ENCODE measurements at places on chromosomes 1 and 21.
A peak's percentile ranks its signal among the peaks of the same experiment; 100 is the strongest.

DNA sequence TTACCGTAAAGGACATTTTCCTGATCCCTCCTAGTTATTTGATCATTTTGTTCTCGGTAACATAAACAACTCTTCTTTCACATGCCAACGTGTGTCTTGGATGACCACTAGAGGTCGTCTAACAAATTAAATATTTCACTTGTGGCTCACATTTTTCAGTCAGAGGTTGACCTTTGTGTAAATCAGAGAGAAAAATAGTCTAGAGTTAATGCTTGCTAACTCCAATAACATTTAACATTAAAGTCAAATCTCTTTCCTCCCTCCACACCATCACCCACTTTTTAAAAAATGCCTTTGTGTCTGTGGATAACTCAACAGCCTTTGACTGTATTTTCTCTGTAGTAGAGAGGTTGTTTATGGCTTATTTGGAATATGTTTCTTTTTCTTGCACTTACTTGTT is 220.5 kb upstream of the B3GALT2 start:
- peak; percentile 11 for DNase-seq

DNA sequence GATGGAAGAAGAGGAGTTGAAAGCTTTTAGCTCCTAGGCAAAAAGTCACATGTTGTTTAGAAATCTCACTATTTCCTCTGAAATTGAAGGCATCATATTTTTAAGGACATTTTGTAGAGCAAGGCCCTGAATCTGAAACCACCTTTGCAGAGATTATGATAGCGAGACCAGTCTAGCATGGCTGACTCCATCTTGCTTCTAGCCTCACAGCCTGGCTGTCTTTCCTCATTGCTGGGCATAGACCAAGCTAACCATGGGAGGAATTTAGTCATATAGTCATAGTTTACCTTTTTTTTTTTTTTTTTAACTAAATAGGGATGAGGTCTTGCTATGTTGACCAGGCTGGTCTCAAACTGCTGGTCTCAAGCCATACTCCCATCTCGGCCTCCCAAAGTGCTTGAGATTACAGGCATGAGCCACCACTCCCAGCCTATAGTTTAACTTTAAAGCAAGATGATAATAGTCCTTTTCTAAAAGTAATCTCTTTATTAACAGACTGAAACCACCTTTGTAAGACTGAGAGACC is 42.2 kb upstream of the ZNF326 start:
- DNase-seq = no peak

DNA sequence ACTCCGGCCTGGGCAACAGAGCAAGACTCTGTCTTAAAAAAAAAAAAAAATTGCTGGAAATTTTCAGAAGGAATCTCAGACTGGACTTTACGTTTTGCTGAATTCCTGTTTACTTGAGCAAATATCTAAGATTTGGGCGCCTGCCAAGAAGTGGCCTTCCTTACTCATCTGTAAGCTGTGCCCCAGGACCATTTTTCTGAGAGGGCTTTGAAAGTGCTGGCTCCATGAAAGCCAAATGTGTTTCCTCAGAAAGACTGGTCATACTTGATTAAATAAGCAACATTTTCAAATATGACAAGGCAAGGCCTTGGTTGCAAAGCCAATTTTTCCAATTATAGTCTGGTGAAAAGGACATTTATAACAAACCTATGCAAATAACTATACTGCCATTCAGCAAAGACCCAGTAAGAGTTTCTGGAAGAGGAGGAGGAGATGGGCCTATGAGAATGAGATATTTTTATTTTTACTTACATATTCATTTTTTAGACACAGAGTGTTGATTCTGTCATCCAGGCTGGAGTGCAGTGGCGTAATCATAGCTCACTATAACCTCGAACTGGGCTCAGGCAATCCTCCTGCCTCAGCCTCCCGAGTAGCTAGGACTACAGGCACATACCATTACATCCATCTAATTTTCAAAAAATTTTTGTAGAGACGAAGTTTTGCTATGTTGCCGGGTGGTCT is 56.3 kb upstream of the HTR1D start:
- DNase-seq = no peak

DNA sequence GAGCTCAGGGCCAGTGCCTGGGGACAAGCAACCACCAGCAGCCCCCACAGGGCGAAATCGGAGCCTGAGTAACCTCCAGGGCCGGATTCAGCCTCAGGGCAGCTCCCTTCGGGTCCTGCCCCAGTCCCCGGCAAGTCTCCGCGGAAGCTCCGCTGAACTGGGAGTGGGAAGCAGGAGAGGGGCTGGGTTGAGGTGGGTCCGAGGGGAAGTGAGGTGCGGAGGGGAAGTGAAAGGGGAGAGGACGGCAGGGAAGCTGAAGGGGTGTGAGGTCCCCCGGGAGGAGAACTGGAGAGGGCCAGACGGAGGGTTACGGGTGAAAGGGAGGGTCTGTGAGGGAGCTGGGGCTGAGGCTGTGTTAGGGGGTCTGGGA is 560 bp downstream of the PADI2 start:
- no peak for DNase-seq

DNA sequence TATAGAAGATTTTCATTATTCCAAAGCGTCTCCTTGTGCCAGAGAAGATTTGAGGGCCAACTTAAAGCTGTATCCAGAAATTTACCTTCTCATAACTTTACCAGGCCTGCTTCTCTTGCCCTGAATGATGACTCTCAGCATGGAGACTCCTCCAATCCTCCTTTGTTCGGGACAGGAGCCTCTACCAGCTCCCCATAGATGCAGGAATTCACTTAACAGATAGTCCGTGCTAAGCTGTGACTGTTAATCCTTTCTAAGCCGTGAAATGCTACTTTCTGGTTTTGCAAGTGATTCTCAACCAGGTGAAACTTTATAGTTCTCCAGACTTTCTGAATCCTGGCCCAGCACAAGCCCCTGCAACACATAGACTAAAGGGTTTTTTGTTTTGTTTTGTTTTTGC is 31.8 kb upstream of the KCND3 start:
- DNase-seq = no peak

Data from CD4-positive, alpha-beta T cell treated with Interleukin-4 for 1 hour (primary cell).